CD4-positive, alpha-beta T cell treated with Interleukin-15 for 4 hours (primary cell): ENCODE measurements at places on chromosomes 2 and 18.
A peak's percentile ranks its signal among the peaks of the same experiment; 100 is the strongest.

- DNase-seq: no peak
Observed at GRCh38 chr2:95069465-95069864, 44.0 kb downstream of the MAL start.

DNA sequence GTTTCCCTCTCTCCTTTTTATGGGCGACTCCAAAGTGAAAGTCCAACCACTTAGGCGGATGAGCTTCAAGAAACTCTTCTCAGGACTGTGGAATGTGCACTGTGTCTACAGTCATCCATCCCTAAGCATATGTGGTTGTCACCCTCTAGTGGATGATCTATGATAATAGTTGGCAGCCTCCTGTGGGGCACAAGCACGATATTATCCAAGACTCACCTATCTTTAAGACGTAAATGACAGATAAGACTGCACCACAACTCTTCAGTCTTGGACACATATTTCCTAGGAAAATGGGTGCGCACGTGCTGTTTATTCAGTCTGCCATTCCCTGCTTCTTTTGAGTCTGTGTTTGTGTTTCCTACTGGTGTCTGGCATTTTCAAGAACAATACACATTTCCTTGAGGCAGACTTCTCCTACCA is 145.5 kb upstream of the CTAGE1 start:
- peak; percentile 47 for DNase-seq

- DNase-seq: peak; percentile 65
Observed at GRCh38 chr2:169131587-169132512, 62.5 kb downstream of the DHRS9 start.

DNA sequence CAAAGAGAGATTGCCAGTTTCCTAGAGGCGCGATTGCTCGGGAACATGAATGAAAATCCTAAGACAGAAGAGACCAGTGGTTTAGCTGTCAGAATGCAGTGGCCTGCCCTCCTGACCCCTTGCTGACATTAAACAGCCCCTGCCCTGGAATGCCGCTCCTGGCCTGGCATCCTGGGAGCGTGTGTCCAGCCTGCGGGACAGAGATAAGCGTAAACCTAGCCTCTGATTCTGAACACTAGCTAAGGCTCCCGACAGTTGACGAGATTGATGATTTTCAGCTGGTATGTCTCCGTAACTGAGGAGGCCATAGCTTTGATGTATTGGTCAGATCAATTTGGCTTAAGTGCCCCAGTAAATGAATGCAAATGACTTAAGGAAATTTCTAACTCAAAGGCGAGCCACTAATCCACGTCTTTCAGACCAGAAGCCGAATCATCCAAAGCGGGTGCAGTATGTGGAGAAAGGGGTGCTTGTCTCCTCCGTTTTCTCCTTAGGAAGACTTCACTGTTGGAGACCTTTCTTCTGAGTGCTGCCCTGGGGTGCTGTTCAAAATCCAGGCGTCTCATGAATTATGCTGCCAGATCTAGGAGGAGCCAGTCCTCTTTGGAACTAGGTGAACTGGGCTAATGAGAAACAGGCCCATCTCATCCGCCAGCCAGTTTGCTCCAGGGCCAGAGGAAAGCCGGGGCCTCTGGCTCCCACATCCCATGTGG is 142.5 kb upstream of the L3MBTL4 start:
- DNase-seq: no peak

- no peak for DNase-seq
Observed at GRCh38 chr2:36203366-36203765, 152.2 kb upstream of the CRIM1 start.

DNA sequence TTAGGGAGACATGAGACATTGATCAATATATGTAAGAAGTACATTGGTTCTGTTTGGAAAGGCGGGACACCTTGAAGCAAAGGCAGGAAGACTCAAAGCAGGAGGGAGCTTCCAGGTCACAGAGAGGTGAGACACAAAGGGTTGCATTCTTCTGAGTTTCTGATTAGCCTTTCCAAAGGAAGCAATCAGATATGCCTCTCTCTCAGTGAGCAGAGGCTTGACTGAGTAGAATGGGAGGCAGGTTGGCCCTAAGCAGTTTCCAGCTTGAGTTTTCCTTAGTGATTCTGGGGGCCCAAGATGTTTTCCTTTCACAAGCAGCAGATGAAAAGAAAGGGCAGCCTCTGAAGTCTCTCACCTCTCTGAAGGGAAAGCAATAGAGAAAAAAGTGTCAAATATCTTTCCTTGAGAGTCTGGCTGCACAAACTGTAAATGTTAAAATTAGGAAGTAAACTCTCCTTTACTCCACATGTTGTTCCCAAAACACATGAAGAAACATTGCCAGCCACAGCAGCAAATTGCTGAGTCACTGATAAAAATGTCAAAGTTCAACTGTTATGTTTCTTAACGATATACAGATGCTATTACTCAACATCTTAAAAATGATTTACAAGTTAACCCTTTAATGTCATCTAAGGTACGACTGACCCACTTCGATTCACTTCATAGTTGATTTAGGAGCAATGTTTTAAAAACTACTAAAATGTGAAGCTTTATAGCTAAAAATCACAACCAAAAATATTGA is 40.3 kb downstream of the CYB5A start:
- no peak for DNase-seq

DNA sequence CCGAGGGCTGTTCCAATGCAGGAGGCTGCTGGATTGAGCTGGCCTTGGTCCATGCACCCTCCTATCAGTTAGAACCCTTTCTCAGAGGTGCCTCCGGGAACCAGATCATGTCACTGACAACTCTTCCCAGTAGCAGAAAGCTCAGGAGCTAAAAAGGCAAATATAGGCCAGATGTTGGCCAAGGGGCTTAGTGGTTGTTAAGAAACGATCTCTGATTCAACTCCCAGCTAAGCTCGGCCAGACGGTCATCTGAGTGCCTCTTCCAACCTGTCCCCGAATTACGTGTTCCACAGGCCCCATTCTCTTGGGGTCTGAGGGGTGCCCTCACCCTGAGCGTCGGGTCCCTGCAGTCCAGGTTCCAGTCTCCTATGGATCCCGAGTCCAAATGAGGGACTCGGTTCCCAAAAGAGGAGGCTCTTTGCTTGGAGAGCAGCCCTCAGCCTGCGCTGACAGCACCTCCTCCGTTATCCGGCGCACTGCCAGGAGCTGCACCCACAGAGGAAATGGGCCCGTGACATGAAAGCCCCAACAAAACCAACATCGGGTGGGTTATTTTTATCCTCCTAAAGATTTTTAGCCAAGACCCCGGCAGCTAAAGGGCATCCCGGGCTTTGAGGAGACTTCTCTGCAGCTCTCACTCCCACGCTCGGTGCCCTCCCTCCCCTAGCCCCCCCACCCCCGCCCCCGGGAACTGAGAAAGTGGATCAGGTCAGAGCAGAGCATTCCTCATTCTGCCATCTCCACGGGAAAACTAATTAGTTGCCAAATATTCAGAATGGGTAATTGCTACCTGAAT is 106.6 kb upstream of the ID2 start:
- DNase-seq: peak; percentile 58

DNA sequence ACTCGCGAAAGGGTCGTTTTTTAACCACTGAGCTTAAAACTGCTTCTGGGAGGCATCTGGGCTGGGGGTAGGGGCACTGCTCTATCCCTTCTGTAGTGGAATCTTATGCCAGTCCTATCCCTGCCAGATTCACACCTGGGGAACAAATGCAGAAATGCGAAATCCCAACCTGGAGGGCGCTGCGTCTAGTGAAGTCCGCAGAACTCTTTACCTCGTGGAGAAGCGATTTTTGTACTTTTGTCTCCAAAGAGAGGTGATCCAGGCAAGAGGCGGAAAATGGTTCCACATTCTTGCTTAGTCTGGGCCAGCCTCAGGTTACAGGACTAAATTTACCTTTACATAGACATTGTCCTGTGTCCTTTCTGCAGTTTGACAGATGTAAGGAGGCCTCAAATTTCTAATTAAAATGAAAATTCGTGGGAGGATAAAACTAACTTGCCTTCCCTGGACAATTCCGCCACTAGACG is 10.4 kb downstream of the TBR1 start:
- DNase-seq: no peak

DNA sequence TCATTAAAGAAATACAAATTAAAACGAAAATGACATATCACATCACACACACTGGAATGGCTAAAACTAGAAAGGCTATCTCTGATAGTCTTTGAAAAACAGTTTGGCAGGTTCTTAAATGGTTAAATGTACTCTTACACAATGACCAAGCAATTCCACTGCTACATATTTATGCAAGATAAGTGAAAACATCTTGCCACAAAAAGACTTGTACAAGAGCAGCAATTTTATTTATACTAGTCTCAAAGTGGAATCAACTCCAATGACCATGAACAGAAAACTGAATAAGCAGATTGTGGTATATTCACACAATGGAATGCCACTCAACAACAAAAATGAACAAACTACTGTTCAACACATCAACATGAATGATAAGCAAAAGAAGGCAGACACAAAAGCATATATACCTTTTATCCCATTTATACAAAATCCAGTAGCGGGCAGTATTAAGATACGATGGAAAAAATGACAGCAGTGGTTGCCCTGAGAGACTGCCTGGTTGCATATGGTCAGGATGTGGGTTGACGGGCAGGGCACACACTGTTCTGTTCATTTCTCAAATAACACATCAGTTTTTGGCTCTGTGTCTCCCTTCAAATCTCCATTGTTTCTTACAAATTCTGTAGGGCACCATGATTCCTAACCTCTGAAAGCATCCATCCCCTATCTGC is 25.4 kb downstream of the SP100 start:
- DNase-seq: peak; percentile 57

DNA sequence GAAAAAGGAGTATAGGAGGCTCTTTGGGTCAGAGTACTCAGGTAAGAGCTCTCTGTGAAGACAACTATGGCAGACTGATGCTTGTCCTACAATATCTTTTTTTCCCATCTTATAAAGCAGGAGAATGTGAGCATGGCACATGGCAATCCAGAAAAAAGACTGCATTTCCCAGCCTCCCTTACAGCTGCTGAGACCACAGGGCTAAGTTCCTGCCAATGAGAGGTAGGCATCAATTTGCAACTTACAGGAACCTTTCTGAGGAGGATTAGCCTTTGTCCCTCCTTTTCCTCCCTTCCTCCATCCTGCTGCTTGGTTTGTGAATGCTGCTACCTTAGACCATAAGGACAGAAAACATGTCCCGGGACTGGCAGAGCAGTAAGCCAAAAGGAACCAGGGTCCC is 37.8 kb upstream of the ST8SIA5 start:
- DNase-seq: no peak

- no peak for DNase-seq
Observed at GRCh38 chr2:241818943-241819270, 9.9 kb downstream of the NEU4 start.

- no peak for DNase-seq
Observed at GRCh38 chr2:14261771-14262170, 370.7 kb upstream of the LRATD1 start.

DNA sequence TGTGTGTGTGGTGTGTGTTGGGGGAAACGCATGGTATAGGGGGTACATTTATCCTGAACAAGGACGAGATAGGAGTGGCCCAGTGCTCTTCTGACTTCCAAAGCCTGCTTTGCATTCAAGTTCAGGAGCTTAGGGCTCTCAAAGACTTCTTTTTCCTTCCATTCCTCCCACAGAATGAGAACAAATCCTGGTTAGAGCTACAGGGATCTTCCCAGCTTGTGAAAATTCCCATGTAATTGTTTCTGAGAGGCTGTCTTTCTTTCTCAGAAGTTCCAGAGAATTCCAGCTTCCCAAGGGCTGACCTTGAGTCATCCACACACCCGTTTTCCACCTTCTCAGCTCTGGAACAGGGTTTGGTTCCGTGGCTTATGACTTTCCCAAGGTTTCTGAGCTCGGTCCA is 38.9 kb downstream of the FASTKD2 start:
- DNase-seq: no peak

GRCh38 chr2:186181625-186182024 is 304.4 kb upstream of the ZC3H15 start:
- no peak for DNase-seq

- no peak for DNase-seq
Observed at GRCh38 chr2:150271952-150272802, 215.3 kb downstream of the RND3 start.

DNA sequence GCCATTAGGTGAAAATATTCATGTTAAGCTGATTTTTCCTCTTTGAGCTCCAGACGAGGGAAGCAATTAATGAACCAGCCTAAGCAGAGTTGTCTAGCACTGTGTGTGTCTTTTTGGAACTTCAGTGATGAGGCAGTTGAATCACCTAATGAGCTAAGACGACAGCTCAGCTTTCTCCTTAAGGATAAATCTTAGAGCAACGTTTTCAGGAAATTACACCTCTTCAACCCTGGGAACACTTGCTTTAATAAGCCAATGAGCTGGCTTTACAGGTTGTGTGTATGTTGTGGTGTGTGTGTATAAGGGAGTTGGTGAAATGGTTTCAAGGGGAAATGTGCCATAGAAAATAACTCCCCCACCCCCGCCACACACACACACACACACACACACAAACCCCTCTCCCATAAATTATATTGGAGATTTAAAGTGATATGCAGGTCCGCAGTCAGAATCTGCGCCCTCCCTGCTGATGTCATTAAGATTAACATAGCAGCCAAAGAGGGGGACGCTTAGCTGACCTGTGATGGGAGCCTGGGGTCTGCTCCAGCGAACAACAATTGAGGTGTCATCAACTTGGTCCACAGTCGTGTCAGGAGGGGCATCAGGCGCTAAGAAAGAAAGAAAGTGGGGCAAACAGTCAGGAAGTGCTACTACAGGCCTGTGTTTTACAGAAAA is 28.1 kb downstream of the FN1 start:
- no peak for DNase-seq

GRCh38 chr2:85694052-85695025 is at the start of gene GNLY:
Gene GNLY (plus strand): TSS chr2:85694358. CDS start chr2:85694419, 61 bp downstream.
- DNase-seq: no peak

DNA sequence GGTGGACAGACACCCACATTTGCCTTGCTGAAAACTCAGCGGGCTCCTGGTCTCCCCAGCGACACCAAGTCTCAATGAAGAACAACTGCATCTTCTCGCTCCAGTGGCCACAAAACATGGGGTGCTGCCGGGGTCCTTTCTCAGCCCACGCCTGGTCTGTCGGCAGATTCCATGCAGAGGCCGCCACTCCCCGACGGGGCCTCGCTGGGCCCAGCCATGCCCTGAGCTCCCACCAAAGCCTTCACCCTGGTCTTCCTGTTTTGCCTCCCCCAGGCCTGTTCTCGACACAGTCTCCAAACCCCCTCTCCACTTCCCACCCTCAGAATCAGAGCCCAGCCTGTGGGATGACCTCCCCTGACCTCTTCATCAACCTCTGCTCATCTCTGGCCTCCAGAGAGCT is 31.2 kb downstream of the DIPK1C start:
- no peak for DNase-seq

- DNase-seq: no peak
Observed at GRCh38 chr18:76985156-76985950, 147.2 kb downstream of the MBP start.

- no peak for DNase-seq
Observed at GRCh38 chr2:149000158-149000938, 38.2 kb upstream of the LYPD6B start.
